ENCODE measurements at places on chromosomes 6 and 20.

DNA sequence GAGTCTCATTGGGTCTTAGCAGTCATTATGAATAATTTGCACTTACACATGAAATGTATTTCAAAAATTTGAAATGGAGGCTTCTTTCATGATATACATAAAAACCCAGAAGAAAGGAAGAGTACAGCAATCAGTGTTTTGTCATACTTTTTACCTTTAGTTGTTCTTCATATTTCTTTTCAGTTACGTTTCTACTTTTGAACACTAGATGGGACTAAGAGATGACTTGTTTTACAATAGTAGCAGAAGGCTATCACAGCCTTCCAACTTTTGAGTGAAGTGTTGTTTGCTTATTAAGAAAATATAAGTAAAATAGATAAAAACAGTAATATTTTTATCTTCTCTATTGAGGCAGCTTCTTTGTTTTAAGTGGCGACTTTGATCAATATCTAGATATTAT, 58.1 kb downstream of the L3MBTL3 start:
- DNase-seq = no peak

DNA sequence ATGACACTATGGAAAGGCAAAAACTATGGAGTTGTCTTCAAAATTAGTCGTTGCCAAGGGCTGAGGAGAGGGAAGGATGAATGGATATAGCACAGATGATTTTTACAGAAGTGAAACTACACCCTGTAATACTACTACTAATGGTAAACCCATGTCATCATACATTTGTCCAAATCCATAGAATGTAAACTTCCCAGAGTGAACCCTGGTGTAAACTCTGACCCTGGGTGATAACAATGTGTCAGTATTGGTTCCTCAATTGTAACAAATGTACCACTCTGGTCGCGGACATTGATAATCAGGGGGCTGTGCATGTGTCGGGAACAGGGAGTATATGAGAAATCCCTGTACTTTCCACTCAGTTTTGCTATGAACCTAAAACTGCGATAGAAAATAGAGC, 72.2 kb downstream of the CNBD2 start:
- DNase-seq = no peak

- DNase-seq = no peak
Measured at GRCh38 chr6:70551566-70551965, 15.2 kb upstream of the SDHAF4 start.

DNA sequence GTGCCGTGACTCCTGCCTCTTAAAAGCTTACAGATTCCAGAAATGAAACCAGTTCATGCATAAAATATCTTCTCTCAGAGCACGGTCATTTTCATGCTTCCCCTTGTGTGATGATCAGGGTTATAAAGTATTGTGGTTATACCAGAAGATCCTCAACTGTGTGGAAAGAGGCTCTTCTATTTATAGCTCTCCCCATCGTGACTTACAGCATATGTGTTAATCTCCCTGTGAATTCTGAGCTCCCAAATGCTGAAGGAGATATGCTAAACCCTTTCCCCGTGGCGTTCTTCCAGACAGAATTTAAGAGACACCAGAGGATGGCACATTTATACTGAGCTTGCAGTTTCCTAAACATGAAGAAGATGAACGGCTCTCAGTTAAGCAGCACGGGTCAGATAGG, 158.8 kb downstream of the CDH26 start:
- DNase-seq = no peak

GRCh38 chr6:46051962-46052361, 36.3 kb upstream of the CLIC5 start:
- DNase-seq = no peak

DNA sequence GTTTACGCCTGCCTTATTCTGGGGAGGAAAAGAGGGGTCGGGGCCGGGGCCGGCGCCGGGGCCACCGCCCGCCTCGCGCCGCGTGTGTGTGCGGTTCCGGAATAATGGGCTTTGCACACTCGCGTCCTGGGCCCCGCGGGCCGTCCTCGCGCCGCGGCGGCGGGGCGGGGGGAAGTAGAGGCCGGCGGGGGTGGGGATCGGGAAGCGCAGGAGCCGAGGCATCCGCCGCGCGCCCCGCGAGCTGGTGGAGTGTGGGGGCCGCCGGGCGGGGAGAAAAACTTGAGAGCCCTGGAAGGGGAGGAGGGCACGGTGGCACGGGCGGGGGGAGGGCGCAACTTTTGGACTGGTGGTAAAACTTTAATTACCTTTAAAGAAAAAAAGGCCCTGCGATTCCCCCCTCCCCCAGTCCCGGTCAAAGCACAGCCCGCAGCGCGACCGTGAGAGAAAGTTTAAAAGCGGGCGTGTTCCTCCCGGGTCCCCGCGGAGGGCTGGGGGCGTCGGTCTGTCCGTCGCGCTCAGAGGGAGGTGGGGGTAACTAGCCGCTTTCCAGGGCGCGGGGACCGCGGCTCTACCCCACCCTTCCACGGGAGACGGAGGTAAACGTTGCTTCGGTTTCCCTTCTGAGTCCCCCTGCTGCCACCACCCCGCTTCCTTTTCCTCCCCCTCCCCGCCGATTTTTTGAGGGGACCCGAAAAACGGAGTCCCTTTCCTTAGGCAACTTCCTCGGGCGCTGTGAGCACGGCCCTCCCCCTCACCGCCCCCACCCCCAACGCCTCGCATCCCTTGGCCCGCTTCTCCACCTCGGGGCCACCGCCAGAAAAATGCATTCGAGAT, 1.9 kb downstream of the L3MBTL3 start:
- DNase-seq = peak; percentile 52

GRCh38 chr6:106450653-106451052, 90.1 kb downstream of the CRYBG1 start:
- no peak for DNase-seq

- no peak for DNase-seq
Measured at GRCh38 chr6:1636272-1636825, 26.6 kb downstream of the FOXC1 start.

DNA sequence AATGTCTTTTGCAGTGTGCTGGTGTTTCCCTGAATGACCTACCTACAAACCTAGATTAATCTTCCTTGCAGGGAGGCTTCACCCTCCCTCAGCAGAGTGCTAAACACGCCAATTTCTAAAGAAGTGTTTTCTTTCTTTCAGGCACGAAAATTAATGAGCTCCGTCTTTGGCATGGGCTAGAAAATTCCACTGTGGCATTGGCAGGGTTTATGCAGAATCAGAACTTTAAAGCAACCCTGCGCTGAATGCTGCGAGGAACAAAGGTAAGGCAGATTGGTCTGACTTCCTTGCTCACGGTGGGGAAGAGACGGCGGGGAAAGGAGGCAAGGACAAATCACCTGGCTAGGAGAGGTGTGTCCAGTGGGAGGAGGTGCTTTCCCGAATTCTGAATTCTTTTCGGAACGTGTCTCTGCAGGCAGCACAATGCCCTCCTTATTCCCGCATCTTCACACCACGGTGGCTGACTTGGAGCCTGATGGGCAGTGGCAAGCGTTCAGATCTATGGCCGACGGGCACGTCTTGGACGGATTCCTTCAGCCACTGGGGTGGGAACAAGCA, 6.2 kb upstream of the BANF2 start:
- no peak for DNase-seq

GRCh38 chr6:44474643-44475042, 87.1 kb downstream of the CDC5L start:
- no peak for DNase-seq

DNA sequence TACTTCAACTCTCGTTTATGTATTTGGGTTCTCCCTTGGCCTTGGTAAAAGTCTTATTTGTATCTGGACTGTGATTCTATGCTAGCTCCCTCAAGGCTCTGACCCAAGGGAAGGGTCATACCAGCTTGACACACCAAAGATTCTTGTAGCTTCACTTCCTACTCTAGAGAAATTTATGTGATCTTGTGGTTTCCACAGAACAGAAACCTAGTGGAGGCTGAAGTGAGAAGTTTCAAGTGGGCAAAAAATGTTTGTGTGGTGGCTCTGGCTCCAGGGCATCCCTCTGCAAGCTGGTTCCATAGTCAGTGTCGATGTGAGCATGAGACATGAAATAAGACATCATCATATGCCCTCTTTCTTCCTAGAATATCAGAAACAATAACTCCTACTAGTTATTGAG, 48.1 kb upstream of the TNFRSF21 start:
- no peak for DNase-seq

- DNase-seq = no peak
Measured at GRCh38 chr6:35611240-35611639, 77.5 kb downstream of the FKBP5 start.

GRCh38 chr6:81761197-81761596, 8.7 kb upstream of the TENT5A start:
- no peak for DNase-seq

GRCh38 chr6:33156561-33156960, 35.7 kb downstream of the COL11A2 start:
- no peak for DNase-seq

- DNase-seq = no peak
Measured at GRCh38 chr20:48002517-48002970, 217.3 kb upstream of the SULF2 start.

DNA sequence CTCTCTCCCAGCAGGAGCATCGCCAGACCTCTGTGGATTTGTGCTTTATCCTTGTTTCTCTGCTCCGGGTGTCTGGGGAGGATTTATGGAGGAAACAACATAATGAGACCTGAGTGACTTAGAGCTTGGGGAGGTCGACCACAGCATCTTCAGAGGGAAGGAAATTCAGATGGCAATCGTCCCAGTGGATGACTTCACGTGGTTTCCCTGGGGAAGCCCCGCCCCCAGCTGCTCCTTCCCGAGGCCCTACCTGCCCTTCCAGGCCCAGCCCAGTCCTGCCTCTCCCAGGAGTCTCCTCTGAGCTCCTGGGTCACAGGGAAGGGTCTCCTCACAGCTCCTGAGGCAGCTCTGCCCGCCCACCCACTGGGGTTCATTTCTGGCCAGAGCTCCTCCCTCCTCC, 430.3 kb upstream of the SULF2 start:
- DNase-seq = no peak

GRCh38 chr6:118720125-118720473, 68.7 kb upstream of the CEP85L start:
- DNase-seq = no peak

DNA sequence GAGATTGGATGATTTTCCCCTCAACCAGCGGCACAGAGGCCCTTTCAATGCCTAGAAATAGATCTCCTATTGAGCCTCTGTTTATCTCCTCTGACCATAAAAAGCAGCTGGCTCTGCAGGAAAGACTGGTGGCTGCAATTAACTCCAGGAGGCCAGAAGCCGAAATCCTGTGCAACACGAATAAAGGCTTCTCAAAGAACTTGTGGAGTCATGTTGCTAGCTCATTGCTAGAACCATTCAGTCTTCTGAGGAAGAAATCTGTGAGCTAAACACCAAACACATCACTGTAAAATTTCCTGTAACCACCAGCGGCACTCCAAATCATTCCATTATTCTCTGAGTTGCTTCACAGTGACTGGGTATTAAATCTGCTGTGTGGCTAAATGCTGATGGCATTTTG, 49.1 kb upstream of the TPD52L1 start:
- peak; percentile 32 for DNase-seq

DNA sequence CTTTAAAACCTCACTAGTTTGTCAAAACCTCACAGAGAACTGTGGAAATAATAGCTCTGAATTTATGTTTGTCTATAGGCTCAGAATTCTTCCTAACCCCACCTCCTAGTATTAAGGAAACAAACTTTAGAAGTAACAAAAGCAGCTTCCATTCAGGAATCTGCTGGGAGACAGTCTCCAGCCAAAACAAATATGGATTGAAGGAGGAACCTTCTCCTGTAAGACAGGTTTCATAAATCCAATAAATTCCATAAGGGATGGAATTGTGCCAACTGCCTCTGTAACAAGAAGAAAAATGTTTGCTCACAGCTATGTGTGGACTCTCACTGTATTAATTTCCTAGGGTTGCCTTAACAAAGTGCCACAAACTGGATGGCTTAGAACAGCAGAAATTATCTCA, 7.5 kb downstream of the SYCP2 start:
- no peak for DNase-seq

GRCh38 chr6:30804333-30804732, 60.0 kb upstream of the IER3 start:
- DNase-seq = no peak

GRCh38 chr6:122789182-122790027, at the start of gene SMPDL3A:
Gene SMPDL3A (plus strand): TSS chr6:122789258. CDS start chr6:122789347, 89 bp downstream.
- peak; percentile 77 for DNase-seq

DNA sequence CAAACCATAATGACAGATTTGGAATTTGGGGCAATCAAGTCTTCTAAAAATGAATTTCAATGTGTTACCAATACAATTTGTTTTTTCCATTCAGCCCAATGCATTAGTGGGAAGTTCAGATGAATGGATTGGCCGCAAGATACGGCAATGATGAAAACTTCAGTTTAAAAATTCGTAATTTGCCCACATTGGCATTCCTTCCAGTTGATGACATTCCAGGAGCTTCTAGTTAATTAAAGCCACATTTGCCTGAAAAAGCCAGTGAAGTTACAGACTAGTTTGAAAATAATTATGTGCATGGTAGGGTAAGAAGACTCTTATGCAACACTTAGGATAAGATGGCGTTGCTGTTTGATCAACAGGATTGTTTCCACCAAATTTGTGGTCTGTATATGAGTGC, 46.2 kb downstream of the NHLRC1 start:
- no peak for DNase-seq

DNA sequence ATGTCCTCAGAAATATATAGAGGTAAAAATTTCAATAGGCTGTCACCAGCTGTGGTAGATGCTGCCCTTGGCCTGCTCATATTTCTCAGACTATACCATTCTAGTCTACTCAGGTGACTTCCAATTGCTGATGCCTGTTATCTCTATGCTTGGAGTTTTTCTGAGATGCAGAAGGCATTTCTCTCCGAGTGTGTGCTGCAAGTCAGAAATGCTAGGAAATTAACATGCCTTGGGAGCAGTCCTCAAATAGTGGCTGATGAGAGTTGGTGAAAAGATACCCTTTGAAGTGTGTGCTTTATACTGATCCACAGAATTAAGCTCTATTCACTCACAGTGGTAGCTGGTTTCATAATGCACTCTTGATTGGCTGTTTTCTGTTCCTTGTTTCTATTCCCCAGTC, 43.2 kb upstream of the PKIB start:
- no peak for DNase-seq

- peak; percentile 93 for DNase-seq
Measured at GRCh38 chr6:20661721-20662120, 127.5 kb downstream of the CDKAL1 start.

- DNase-seq = no peak
Measured at GRCh38 chr20:24261351-24261750, 208.1 kb upstream of the SYNDIG1 start.

DNA sequence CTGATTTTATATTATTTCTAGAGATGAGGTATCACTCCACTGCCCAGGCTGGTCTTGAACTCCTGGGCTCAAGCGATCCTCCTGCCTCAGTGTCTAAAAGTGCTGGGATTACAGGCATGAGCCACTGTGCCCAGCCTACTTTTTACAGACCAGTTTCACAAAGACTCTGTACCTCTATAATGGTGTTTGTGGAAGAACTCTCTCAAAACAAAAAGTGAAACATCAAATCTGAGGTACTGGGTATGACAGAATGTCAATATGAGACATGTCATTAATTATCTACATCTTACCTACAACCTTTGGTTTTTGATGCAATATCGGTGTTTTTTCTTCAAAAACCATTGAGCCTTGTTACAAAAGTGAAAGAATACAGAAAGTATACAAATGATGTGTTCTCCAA, 49.4 kb upstream of the MCM9 start:
- no peak for DNase-seq

- no peak for DNase-seq
Measured at GRCh38 chr6:23006656-23007055, 437.3 kb downstream of the HDGFL1 start.

- DNase-seq = no peak
Measured at GRCh38 chr6:153208706-153209105, 77.6 kb upstream of the RGS17 start.

All from HAP-1 (cell line).